Stimulated activated CD4-positive, alpha-beta T cell treated with anti-CD3 and anti-CD28 coated beads, Interleukin-15, amount 100 ng/mL, for 48 hours (primary cell): ENCODE measurements at places on chromosomes 7 and 10.

- DNase-seq: no peak
Observed at GRCh38 chr7:153628825-153629224, 423.4 kb upstream of the DPP6 start.

DNA sequence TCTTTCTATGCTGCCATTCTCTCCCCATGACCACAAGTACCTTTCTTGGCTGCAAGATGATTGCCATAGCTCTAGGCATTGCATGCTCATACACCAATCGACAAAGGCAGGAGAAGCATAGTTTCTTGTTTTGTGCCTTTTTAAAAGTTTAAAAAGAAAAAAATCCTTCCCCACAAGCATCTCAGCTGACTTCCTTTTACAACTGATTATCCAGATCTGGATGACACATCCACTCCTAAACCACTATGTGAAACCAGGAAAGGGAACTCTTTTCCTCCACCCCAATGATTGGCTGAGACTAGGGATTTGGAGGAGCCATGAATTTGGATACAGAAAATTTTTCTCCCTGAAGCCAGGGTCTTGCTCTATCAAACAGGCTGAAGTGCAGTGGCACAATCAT, 14.5 kb upstream of the LRRC4 start:
- no peak for DNase-seq

DNA sequence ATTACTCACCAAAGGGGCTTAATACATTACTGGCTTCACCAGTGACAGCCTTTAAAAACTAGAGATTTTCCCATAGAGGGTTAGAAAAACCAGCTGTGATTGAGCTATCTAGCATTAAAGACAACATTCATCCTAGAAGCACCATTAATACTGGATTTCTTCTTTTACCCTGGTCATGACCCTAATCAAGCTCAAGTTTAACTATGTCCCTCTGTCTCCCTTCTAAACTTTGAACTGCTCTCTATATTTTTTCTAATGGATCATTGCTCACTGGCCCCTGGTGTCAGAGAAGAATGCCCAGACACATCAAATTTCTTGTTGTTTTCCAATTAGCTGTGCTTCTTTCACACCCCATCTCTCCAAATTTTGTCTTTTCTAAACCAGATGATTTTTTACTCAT, 1101.3 kb downstream of the XPNPEP1 start:
- DNase-seq: no peak

DNA sequence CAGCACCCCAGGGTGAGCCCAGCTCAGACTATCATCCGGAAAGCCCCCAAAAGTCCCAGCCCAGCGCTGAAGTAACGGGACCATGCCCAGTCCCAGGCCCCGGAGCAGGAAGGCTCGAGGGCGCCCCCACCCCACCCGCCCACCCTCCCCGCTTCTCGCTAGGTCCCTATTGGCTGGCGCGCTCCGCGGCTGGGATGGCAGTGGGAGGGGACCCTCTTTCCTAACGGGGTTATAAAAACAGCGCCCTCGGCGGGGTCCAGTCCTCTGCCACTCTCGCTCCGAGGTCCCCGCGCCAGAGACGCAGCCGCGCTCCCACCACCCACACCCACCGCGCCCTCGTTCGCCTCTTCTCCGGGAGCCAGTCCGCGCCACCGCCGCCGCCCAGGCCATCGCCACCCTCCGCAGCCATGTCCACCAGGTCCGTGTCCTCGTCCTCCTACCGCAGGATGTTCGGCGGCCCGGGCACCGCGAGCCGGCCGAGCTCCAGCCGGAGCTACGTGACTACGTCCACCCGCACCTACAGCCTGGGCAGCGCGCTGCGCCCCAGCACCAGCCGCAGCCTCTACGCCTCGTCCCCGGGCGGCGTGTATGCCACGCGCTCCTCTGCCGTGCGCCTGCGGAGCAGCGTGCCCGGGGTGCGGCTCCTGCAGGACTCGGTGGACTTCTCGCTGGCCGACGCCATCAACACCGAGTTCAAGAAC, 1.1 kb downstream of the VIM start:
- DNase-seq: peak; percentile 36

- no peak for DNase-seq
Observed at GRCh38 chr10:34098821-34099567, 716.1 kb downstream of the PARD3 start.

- DNase-seq: no peak
Observed at GRCh38 chr10:77075926-77076325, 561.7 kb downstream of the KCNMA1 start.

- no peak for DNase-seq
Observed at GRCh38 chr10:7233259-7233991, 177.4 kb downstream of the SFMBT2 start.

GRCh38 chr10:129852829-129853561, 111.1 kb downstream of the EBF3 start:
- no peak for DNase-seq

- no peak for DNase-seq
Observed at GRCh38 chr7:115387137-115387536, 465.2 kb downstream of the MDFIC start.

DNA sequence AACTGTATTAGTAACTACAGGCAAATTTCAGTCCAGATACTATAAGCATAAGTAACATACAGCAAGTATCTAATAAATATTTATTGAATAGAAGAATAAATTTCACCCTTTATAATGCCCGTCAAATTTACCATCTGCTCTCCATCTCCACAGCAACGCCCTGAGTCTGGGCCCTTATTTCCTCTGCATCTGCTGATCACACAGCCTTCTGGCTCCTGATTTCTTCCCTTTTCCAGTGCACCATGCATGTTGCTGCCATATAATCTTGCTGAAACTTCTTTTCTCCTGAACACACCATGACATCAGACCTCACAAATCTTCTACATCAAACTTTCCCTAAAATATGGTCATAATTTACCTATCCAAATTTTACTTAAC, 15.4 kb downstream of the HYCC1 start:
- no peak for DNase-seq

DNA sequence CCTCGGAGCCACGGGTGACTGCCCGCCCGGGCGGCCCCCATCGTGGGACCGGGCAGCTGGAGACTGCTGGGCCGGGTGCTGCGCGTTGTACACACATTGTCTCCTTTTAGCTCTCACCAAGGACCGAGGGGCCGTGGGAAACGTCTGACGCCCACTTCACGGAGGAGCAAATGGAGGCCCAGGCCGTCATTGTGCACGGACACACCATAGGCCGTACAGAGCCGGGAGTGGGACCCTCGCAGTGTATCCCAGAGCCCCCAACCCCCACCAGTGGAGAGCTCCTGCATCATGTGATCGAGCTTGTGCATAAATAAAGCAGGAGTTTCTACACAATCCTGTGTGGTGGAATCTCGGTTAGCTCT, 722 bp downstream of the DENND10 start:
- no peak for DNase-seq

- no peak for DNase-seq
Observed at GRCh38 chr7:21154614-21155013, 273.3 kb upstream of the SP4 start.

DNA sequence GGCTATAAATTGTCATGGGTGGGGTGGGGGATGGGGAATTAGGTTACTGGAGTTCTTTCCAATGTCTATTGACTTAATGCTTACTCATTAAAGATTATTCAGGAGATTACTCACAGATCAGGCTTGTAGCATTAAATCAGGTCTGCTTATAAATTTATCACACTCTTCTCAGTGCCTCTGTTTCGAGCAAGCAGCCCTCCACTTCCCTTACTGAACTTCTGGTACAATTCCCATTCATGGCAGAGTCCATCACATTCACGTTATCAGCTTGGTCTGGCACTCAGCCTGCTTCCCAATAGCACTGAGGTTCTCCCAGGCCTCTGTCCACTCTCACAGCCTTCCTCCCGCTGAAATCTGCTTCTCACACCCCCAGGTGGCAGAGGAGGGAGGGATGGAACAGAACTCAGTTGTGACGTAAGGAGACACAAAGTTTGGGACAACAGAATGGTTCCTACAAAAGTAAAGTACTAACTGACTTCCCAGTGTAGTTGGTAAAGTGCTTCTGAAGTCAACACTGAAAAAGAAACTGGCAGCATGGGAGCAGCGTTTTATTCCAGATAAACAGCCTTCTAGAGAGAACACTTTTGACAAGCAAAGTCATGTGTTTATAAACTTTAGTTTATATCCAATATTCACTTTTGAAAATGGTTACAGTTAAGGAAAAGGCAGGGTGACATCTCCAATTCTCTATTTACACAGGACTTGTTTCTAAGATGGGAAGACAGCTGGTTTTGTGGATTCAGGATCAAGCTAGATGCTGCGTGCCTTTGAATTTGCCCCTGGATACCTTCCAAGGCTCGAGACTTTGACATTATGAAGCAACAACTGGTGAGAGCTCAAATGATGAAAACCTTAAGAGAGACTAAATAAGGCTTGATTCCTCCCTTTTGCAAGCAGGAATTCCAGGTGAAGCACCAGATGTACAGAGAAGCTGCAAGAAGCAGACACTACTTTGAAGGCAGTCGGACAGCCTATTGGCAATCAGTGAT, 81.4 kb downstream of the ATXN7L1 start:
- DNase-seq: no peak

DNA sequence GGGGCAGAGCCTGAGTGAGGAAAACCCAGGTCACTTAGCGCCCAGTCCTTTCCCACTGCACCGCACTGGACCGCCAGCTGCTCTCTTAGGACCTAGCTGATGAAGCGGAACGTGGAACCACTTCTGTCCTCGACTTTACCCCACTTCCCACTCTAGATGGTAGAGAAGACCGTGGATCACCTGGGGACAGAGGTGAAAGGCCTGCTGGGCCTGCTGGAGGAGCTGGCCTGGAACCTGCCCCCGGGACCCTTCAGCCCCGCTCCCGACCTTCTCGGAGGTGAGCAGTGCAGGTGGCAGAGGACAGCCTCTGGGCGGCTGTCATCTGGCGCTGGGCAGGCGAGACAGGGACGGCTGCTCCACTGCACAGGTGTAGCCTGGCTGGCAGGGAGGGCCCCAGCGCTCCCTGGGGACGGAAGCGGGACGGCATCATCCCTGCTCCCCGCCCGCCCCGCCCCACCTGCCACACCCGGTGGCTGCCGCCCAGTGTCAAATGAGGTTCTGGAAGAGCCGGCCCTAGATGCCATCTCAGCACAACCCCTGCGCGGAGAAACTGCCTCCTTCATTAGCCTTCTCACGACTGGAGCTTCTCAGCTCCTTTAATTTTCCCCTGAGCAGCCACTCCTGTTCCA, 11.7 kb downstream of the PLAC9 start:
- DNase-seq: peak; percentile 10

DNA sequence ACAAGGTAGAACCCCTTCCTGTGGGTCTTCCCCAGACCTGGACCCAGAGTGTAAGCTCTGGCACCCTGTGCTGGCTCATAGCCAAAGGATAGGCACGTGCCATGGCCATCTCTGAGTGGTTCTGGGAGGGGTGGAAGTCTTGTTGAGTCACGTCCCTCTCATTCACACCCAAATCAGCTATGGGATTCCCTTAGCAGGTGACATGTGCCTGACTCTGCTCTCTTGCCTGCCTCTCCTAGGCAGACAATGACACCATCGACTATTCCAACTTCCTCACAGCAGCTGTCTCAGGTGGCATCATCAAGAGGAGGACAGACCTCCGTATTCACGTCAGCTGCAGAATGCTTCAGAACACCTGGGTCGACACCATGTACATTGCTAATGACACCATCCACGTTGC, 59.8 kb downstream of the C10orf120 start:
- DNase-seq: no peak

- DNase-seq: no peak
Observed at GRCh38 chr10:110474017-110474416, 23.7 kb upstream of the DUSP5 start.

DNA sequence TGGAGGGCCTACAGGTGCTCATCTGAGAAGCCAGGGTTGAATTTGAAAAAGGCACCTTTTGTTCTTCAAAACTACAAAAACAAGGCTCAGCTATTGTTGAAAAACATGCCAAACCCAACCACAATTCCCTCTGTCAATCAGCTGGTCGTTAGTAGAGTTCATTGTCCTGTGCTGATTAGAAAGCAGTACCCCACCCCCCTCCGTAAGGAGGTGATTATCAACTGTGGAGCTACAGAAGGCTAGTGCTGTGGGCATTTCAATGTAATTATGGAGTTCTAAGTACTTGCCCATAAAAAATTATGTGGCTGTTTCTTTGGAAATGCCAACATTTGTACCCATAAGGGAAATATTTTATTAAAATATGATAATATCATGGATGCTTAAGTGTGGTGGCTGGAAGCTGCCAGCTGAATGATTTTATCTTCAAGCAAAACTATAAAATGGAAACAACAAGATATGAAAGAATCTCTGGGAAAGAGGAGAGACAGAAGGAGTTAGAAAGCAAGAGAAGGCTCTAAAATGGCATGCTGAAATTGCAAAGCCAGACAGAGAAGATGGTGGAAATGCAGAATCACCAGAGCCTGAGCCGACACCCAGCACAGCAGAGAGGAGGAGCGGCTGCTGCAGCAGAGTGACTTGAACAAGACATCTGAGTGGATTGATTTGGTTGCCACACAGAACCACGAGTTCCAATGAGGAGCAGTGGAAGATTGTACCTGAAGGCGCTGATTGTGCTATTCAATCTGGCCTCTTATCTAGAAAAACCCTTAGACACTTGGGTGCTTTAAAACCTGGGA, 179.5 kb upstream of the LRGUK start:
- no peak for DNase-seq

DNA sequence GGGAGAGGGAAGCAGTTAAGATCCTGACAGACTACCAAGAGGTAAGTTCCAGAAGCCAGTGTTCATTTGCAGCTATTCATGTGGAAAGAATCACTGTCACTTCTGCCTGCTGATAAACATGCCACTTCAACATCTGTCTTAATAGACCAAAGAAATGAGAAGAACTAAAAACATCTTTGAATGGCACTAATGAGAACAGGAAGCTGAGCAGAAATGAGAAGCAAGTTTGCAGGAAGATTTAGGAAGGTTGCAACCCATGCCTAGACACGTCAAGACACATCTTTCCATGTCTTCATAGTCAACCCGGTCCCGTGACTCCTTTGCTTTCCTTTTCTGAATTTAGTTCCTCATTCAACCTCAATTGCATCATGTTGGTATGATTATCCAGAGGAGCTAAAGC, 180.0 kb downstream of the PDE1C start:
- no peak for DNase-seq

GRCh38 chr10:48384699-48384982, 78.2 kb downstream of the MAPK8 start:
- DNase-seq: no peak
